ENCODE measurements at places on chromosomes 4 and X.

- DNase-seq = no peak
These were observed 8.3 kb upstream of the HAND2 start for GRCh38 chr4:173538148-173538908.

GRCh38 chr4:91621446-91621845, 682.3 kb upstream of the GRID2 start:
- no peak for DNase-seq

DNA sequence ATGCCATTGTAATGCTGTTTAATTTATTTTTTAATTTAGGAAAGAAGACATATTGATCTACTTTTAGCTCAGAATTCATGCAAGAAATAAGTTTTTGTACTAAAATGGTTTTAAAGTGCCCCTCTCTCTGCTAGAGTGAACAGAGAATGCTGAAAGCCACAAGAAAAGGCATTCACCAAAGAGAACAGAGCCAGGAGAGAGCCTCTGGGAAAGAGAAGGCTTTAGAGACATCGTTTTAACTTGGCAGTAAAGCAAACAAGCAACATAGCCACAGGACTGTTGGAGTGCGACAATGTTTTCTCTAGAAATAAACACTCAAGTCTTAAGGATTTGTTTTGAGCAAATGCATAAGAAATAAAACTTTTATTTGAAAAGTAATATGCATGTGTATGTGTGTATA, 484.1 kb upstream of the CPEB2 start:
- DNase-seq = peak; percentile 34

- no peak for DNase-seq
These were observed 49.2 kb downstream of the GPC4 start for GRCh38 chrX:133365871-133366611.

DNA sequence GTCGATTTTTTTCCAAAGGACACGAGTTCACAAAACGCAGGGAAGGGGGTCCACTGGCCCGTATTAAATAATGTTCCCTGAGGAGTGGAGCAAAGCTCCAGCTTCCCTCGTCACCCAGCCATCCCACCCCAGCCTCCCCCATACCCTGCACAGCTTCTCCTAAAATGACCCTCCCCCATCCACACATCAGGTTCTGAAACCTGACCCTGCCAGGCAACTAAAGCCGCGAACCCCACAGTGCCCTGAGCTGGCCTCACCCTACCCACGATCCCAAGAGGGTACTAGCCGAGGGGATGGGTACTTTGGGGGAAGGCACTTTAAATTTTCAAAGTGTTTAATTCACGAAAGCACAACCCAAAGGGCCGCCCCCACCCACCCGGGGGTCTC, 634 bp downstream of the APOO start:
- no peak for DNase-seq

DNA sequence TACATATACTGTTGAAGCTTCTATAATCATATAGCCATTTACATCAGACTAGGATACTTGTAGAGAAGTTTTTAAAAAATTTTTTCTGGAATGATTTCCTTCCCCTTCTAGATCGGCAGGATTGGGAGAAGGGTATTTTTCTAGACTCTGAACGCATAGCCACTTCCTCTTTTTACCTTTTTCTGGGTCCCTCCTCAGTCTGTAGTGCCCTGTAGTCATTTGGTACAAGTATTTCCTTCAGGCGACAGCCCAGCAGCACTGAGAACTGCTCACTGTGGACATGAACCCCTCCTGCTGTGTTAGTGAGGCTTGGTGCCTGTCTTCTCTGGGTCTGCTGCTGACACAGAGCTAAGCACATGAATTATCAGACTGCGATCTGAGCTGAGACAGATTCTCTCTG, 255.4 kb downstream of the ARHGAP10 start:
- DNase-seq = no peak

GRCh38 chr4:41976775-41977516, 4.6 kb upstream of the DCAF4L1 start:
- no peak for DNase-seq

- no peak for DNase-seq
These were observed 10.3 kb upstream of the SEL1L3 start for GRCh38 chr4:25872851-25873631.

DNA sequence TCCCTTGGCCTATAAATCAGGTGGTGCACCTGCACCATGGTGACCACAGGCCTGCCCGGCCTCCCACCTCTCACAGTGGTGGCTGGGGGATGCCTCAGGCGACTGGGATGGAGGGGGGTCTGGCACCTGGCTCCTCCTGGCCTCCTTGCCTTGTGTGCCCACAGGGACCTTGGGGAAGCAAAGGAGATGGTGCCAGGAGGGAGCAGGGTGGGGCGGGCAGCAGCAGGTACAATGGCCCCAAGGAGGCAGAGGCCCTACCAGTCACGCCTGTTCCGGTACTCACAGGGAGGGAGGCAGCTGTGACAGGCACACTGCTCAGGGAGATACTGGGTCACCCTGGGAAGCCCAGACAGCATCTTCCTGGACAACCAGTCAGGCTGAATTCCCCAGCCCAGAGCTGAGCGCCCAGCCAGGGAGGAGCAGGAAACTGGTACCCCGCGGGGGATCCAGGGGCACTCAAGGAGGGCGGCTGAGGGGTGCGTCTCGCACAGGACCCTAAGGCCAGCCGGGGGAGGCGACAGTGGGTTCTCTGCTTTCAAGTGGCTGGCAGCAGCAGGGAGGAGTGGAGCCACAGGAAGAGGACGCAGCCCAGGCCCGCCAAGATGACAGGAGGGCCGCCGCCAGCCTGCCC, 1.2 kb upstream of the TREX2 start:
- no peak for DNase-seq

GRCh38 chrX:34546366-34546765, 110.7 kb downstream of the TMEM47 start:
- DNase-seq = no peak

GRCh38 chr4:78845472-78845871, 69.3 kb downstream of the BMP2K start:
- DNase-seq = no peak

DNA sequence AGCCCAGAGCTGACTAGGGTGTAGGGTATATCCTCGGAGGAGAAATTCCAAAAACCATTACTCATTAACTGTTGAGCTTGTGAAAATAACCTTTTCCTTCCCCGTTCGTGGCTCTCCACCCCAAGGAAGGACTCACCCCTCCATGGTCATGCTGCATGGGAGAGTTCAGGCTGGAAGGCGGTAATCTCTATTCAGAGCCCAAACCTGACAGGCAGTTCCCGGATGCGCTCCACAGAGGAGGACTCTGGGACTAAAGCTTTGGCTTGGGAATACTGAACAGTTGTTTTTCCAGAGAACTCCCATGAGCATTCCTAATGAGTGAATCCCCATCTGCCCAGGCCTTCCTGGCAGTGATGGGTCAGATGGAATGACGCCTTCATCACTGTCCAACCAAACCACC, 125.4 kb downstream of the BCOR start:
- DNase-seq = no peak

Measured in midbrain (tissue), 1 donor.